Hypothalamus (tissue), 51 donors: ENCODE measurements at places on chromosomes 3 and 15.

DNA sequence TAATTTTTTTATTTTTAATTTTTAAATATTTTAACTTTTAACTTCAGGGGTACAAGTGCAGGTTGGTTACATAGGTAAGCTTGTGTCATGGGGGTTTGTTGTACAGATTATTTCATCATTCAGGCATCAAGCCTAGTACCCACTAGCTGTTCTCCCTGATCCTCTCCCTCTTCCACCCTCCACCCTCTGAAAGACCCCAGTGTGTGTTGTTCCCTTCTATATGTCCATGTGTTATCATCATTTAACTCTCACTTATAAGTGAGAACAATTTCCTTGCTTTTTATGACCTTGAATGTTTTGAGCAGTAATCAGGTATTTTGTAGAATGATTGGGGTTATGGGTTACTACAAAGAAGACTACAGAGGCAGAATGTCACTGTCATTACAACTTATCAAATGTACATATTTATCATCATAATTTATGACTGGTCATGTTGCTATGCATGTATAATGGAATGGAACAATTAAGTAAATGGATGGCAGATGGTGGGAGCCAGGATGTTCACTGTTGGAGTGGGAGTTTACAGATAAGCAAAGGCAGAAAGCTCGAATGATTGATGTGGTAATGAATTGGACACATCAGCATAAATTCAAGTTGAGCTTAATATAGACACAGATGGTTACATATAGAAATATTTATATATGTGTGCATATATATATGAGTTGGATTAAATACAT lies 563.8 kb upstream of the ROBO1 start:
- no peak for DNase-seq

GRCh38 chr3:54703923-54704322 lies 223.9 kb downstream of the LRTM1 start:
- no peak for DNase-seq

GRCh38 chr15:25682340-25682739 lies 180.8 kb downstream of the ATP10A start:
- DNase-seq, result no peak

- no peak for DNase-seq
Observed at GRCh38 chr3:127216415-127217261, 23.7 kb downstream of the PRR23E start.

DNA sequence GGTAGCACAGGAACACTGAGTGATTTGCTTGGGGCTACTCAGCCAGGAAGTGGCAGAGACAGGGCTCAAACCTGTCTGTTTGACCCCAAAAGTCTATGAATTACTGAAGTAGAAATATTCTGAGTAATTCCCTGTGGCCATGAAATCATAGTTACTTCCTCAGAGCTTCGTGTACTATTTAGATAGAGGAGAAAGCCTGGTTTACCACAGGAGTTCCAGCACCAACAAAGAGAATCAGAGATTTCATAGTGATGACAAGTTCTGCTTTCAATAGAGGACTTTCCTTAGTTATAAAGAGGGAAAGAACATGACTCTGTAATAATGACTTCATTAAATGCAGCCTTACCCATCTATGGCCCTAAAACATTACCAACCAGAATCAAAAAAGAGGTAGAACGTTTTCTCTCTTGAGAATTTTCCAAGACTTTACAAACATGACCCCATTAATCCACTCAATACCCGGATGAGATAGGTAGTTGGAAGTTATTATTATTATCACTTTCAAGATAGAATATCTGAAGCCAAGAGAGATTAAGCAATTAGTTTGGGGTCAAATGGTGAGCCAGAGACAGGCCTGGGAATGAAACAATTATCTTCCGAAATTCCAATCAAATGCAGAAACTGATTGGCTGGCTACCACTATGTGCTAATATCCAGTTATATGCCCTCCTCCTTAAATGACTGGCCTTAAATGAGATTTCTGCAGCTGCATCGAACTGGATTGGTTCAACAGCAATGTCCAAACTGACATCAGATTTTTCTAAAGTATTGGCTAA lies 13.6 kb upstream of the WNT5A start:
- no peak for DNase-seq

- no peak for DNase-seq
Observed at GRCh38 chr3:129758306-129758705, 135.2 kb downstream of the TMCC1 start.

- no peak for DNase-seq
Observed at GRCh38 chr15:61171209-61171608, 57.9 kb downstream of the RORA start.

GRCh38 chr3:47870156-47870555 lies 67.2 kb downstream of the DHX30 start:
- no peak for DNase-seq

GRCh38 chr3:49703443-49703927 lies 14.1 kb downstream of the RNF123 start:
- no peak for DNase-seq

- no peak for DNase-seq
Observed at GRCh38 chr3:134035836-134036235, 6.1 kb upstream of the SLCO2A1 start.

- DNase-seq, result no peak
Observed at GRCh38 chr15:36729418-36729817, 150.0 kb downstream of the CDIN1 start.

GRCh38 chr3:4380013-4380412 lies 76.8 kb downstream of the SETMAR start:
- DNase-seq, result no peak

GRCh38 chr3:115325539-115325938 lies 178.5 kb upstream of the ZBTB20 start:
- no peak for DNase-seq

DNA sequence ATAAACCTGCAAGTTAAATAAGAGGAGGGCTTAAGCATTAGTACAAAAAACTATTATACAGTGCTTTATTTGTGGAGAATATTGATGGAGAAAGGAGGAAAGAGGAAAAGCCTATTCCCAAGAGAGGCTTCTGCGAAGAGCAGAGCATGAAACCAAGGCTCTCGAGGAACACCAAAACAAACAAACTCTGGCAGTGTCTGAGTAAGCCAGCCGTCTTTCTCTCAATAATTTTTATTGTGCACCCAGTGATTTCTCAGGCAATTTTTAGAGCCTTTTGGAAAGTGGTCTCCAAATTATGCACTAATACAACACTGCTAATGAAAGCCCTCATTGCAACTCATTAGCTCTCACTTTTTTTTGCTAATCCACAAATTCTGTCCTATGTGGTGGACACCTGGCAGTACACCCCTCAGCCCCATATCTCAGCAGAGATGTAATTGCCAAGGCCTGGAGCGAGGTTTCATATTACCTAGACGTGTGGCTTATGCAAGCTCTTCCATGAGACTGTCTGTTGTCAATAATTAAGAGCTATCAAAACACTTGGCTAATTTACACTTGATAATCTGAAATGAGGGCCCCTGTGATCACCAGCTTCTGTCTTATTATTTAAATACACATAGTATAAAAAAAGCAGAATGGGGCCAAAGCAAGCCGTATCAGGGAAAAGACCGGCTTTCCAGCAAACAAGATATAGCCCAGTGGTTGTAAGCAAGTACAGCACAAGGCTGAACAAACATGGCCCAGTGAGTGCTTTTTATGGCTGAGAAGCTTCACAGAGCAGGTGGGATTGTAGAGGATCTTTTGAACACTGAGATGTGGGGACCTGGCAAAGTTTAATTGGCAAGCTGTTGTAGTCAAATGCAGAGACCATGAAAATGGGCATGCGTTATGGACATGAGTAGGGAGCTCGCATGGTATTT lies 216.9 kb downstream of the ROBO2 start:
- no peak for DNase-seq

DNA sequence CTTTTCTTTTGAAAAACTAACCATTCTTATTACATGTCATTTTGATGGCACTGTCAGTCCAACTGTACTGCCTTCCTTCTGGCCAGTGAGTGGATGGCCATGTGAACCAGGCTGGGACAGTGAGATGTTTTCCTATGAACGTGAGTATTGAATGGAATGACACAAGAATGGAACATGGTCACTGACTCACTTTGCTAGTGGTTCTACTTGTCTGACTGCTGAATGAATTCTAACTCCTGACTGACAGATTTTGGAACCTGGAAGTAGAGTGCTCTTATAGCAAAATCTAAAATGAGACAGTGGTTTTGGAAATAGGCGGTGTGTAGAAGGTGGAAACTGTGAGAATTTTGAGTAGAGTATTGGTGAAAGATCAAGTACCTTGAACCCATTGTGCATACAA lies 606.9 kb upstream of the KCNMB2 start:
- no peak for DNase-seq

DNA sequence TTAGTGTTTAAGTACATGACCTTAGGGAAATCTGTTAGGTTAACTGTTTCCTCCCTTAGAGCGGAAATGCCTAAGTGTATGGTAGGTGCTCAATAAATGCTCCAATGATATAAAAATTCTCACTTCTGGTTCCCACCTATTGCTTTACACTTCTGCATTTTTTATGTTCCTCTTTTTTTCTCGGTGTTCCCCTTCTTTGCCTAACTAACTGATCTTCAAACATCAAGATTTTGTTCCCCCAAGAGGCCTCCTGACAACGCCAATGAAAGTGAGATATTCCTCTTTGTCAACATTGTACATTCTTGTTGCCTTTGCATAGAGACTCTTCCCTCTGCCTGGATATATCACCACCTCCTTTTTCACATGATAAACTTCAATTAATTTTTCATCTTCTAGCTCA lies 17.4 kb downstream of the SLC35A5 start:
- DNase-seq, result no peak

DNA sequence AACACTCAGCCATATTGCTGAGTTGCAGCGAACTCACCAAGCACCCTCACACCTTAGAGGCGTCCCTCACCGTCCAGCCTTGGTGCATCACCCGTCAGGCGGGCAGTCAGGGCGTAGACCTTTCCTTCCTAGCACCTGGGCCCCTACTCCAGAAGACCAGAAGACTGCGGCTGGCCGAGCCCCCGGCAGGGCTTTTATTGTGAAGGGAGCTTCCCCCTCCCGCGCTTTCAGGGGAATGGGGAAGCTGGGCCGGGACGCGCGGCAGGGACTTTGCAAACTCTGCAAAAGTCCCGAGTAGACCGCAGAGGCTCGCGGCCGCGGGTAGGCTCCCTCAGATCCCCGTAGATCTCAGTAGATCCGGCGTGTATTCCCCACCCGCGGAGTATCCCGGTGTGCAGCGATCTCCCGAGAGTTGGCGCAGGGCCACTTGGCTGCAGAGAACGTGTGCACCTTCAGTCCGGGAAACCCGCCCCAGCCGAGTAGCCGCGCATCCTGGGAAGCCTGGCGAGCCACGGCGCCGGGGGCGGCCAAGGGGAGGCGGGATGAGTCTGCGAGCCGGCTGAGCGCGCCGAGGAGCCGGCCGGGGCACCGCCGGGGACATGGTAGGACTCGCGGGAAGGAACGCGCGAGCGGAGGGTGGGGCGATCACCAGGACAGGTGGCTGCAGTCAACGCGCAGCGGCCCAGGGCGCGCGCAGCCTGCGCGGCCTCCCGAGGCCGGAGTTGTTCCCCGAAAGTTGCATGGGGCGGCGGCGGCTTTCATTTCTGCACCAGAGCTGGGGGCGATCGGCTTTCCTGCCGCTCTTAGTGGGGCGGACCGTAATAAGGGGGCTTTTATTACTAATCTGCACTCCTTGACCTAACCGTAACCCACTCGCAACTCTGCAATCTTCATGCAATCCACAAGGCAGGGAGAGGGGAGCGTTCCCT lies at the start of gene GASK1A:
GASK1A (plus strand) TSS at position 268 of the 929 bp plus-strand sequence; CDS start at position 600, 332 bp downstream.
- peak; percentile 50 for DNase-seq
